ENCODE measurements at places on chromosomes 5 and 9. TPM values are rescaled to one million over a fixed set of nuclear protein-coding genes. Genes with fewer than 3 reads are reported as not detected.

Gene IFNE
- total RNA-seq: 18.2 TPM

Gene IL5
- total RNA-seq: not detected

Gene SPINK13
- not detected for total RNA-seq

Gene BSPRY
- 0.17 TPM for total RNA-seq

GRCh38 chr5:151085517-151086041 lies 4.7 kb upstream of the TNIP1 start:
- peak; percentile 76 for DNase-seq

DNA sequence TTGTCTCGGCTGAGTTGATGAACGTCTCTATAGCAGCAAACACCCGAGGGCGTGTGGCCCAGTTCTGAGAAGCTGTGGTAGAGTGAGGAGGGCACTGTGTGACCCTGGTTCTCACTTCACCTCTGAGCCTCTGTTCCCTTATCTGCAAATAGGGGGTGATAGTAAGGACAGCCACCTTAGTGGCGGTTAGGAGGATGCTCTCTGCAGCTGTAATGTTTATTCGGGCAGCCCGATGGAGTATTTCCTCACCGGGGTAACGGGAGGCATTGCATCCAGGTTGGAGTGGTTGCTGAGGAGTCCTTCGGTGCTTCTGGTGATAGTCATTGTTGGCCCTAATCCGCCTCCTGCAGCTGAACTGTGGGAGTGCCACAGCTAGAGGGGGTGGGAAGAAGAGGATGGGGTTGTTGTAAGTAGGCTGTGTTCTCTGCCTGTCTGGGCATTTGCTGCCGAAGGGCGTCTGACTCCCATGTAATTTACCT lies 13.9 kb downstream of the PRRC2B start:
- DNase-seq: peak; percentile 73

DNA sequence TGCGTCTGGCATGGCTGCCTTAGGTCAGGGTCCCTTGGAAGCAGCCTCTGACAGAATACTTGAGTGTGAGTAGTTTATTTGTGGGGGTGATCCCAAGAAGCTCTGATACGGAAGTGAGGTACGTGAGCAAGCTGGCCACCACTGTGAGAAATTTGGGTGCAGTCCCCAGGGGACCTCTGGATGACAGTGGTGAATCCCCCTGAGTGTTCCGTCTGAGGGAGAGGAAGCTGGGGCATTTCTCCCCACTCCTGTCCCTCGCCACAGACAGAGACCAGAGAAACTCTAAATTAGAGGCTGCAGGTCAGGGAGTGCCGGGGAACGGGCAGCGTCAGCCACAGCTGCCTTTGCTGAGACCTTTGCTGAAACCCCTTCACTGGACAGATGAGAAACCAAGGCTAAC lies 155.9 kb upstream of the COL5A1 start:
- DNase-seq: no peak

DNA sequence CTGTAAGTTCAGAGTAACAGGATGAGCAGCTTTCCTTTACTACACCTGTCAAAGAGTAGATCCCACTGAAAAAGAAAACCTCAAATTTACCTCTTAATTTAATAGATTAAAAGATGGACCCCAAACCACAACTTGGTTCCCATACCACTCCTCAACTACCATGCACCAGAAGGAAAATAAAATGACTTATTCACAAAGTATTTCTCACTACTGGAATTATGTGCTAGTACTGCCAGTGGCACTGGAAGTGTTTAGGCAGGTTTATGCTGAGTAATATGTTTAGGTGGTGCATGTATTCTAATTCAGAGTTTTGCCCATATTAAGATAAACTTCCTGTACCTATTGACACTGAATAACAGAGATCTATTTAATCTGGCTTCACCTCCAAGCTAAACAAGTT lies 6.6 kb downstream of the PLK2 start:
- no peak for DNase-seq

DNA sequence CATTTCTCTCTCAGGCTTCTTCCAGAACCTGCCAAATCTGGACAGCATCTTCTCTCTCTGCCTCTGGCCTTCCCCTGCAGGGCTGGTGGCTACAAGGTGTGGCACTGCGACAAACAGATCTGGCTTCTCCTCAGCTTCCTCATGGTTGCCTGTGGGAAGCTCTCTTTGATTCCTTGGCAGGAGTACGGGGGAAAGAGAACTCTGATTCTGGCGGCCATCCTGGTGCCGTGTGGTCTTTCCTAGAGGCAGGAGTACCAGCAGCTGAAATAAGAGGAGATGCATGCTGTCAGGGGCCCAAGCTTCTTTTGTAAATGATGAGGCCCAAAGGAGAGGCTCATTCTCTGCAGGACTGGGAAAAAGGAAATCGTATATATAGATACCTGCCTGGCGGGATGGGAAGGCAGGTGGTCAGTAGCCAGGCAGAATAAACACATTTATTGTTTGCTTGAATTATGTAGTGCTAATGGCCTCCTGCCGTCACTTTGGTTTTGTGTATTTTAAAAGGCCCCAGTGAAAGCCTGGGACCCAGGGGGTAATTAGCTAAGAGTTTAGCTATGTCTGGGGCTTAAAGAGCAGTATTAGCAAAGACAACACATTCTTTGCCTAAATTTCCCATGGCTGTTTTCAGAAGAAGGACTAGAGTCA lies at the start of gene CER1:
Gene CER1 (minus strand): TSS at position 343 of the 645 bp plus-strand sequence. CDS start 61 bp downstream, at position 282.
- DNase-seq: no peak

- no peak for DNase-seq
Observed at GRCh38 chr9:125842242-125842641, 95.1 kb downstream of the PBX3 start.

DNA sequence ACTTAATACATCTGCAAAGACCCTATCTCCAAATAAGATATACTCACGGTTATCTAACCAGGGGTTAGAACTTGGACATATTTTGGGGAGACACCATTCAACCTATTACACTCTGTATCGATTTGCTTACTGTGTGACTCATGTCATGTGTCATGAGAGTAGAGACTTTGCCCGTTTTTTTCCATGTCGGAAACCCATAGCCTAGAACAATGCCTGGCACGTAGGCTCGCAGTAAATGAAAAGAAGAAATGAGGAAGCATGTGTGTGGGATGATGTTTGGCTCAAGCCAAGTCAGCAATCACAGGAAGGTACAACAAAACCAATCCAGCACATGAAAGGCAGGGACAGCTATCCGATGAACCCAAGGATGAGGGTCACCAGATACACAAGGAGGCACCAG lies 94.6 kb upstream of the DNAH5 start:
- DNase-seq: peak; percentile 77

- DNase-seq: peak; percentile 78
Observed at GRCh38 chr9:81737871-81738507, 48.6 kb upstream of the TLE1 start.

DNA sequence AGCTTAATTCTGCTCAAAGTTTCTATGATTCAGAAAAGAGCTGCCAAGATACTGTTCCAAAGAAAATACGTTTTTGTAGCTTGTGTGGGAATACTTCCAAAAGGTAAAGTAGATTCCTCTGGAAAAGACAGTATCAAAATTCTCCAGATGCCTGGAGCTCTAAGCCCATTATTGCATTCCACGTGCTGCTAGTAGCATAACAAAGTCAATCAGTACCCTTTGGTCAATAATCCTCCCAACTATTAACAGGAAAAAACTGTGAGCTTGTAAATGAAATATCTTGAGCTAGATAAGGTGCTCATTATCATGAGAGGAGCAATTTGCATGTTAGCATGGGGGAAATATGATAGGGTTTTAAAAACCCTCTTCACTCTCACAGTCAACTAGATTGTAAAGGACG lies 229.5 kb upstream of the TYRP1 start:
- DNase-seq: no peak

DNA sequence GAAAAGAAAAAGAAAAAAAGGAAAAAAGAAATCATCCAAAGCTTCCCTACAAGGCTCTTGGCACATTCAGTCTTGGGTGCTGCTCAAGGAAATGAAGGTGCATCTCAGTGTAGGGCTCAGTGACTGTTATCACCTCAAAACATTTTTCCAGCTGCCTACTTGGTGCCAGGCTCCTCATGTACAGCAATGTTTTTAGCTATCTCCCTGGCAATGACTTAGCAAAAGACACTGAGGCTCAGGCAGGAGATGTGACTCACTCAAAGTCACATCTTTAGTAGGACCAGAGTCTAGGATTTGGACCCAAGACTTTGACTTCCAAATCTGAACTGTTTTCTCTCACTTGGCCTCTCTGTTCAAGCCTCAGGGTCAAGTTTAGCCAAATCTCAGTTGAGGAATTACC lies 264.2 kb downstream of the CRB2 start:
- no peak for DNase-seq

Data from mammary epithelial cell (primary cell).